PC-3 (cell line): ENCODE measurements at places on chromosomes 3 and 15. TPM values are rescaled to one million over a fixed set of nuclear protein-coding genes. Genes with fewer than 3 reads are reported as not detected.

Gene PRR20G
- not detected in 2 replicates for total RNA-seq

Gene UROC1
- total RNA-seq, result not detected in 2 replicates

Gene CCDC33
- total RNA-seq, result 0.77 TPM in 1 of 2 replicates, not detected in the other

Gene DTX3L
- total RNA-seq, result 11.1 and 11.9 TPM in 2 replicates

Gene ARPC4
- total RNA-seq, result 131 and 223 TPM in 2 replicates

Gene CHRNA7
- 0.73 and 1.0 TPM in 2 replicates for total RNA-seq

- no peak for DNase-seq
These were observed 177.8 kb upstream of the LRTM1 start for GRCh38 chr3:55105647-55106046.

- peak; percentile 18 for DNase-seq
These were observed 47.9 kb downstream of the YEATS2 start for GRCh38 chr3:183745300-183746098.

DNA sequence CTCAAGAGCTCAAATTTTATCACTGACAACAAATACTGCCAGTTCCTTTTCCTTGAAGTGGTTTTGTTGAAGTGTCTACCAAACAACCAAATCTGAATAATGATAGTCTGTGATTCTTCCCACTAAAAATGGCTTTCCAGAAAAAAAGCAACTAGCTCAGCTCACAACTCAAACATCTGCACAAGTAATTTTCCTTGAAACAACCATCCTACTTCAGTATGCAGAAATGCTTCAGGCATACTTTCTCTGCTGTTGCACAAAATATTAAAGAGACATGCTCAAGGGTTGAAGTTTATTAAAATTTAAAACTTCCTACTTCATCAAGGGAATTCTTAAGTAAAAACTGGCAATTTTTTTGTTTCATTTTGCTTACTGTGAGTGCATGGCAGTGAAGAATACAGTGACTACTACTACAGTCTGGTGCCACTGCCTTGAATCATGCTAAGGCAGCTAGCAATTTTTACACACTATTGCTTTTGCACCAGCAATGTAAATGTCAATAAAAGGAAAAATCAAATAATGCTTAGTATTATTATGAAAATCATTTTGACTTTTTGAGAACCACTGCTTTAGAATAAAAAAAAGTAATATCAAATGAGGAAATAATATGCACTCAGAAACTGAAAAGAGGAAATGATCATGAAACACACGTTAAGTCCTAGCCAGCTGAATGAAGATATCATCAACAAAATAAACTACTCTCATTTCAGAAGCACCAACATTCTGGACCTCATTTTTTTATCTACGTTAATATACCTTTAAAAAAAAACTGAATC, 33.6 kb downstream of the VPS13C start:
- DNase-seq, result no peak

GRCh38 chr3:52246264-52246620, 683 bp downstream of the PPM1M start:
- no peak for DNase-seq

GRCh38 chr3:124091716-124092115, 99.8 kb upstream of the ROPN1 start:
- DNase-seq, result no peak

- no peak for DNase-seq
These were observed 54.1 kb downstream of the LPP start for GRCh38 chr3:188207941-188208515.

DNA sequence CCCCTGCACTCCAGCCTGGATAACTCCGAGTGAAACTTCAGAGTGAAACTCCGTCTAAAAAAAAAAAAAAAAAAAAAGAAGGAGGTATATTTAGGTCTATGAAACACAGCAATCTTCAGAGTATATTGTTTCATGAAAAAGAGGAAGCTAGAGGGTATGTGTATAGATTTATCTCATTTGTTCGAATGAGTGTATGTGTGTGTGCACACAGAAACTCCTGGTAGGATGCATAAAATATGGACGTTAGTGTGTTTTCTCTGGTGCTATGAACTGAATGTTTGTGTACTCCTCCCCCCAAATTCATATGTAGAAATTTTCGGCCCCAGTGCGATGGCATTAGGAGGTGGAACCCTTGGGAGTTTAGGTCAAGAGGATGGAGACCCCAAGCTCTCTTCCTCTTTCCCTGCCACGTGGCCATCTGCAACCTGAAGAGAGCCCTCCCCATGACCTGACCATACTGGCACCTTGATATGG, 98.6 kb upstream of the KLF13 start:
- DNase-seq, result no peak

GRCh38 chr15:68935400-68935937, 5.1 kb downstream of the SPESP1 start:
- no peak for DNase-seq

- DNase-seq, result peak; percentile 61
These were observed 156.2 kb downstream of the NLGN1 start for GRCh38 chr3:173553635-173554280.

GRCh38 chr3:12725436-12725835, 33.6 kb downstream of the TMEM40 start:
- DNase-seq, result no peak

DNA sequence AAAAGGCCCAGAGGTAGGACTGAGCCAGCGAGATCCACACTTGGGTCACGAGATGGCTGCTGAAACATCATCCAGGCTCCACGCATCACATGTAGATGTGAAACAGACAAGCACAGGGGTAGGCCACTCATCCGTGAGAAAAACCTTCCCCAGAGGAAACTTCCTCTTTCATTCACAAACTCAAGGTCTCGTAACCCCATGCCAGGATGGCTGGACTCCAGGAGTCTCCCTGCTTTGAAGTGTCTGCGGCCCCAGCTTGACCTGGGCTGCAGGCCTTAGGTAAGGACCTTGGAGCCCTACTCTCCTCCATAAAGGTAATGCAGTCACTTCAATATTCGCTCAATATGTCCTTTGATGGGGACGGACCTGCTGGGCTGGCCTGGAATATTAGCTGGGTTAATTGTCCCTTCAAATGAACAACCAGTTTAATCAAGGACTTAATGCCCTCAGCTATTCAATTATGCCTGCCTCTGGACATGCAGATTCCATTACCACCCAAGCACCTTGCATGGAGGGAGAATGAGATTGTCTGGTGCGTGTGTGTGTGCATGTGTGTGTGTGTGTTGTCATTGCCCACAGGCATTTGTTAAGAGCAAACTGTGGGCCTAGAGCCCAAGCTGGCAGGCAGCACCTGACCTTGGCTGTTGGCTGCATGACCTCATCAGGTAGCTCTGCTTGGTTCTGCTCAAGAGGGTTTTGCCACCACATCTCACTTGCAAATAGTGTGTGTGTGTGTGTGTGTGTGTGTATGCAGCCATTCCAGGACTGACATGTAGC, 186.9 kb upstream of the TLE3 start:
- DNase-seq, result no peak

DNA sequence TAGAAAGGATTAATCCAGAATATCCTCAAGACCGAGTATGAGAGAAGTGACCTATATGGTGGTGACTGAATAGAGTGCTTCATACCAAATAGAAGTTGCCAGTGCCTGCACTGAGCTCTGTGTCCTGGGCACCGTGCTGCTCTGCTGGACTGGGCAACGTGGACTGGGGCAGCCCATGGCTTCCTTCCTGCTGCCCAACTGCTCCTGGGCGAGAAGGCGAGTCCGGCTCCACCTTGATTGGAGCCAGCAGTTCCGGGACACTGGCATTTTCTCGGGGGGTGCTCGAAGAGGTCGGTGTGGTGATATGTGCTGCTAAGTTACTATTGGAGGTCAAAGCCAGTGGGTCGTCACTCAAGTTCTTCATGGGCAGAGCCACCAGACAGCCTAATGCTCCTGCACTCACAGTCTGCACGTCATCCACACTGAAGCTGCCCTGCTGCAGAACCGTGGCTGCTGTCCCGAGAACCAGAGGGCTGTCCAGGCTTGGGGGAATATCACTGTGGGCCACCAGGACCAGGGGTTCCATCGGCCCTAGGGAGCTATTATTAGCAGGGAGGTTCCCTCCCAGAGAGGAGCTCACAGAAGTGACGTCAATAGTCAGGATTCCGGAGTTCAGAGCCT, 14.1 kb downstream of the ZXDC start:
- DNase-seq, result no peak

DNA sequence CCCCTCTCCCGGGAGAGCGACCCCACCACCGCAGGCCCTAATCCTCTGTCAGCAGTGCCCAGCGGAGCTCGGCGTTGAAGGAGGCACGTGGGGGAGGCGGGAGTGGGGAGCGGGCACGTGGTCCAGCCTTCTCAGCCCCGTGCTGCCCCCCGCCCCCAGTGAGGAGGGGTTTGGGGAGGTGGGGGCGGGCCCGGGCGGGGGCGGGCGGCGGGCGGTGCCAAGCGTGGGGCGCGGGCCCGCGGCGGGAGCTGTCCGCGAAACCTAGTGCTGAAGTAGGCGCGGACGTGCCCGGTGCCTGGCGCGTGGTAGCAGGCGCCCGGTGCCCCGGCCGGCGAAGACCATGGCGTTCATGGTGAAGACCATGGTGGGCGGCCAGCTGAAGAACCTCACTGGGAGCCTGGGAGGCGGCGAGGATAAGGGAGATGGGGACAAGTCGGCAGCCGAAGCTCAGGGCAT, at the start of gene CPLX3:
Gene CPLX3 (plus strand): TSS at position 264 of the 456 bp plus-strand sequence. CDS start 77 bp downstream, at position 341.
- DNase-seq, result no peak
